Activated CD4-positive, alpha-beta T cell treated with anti-CD3 and anti-CD28 coated beads, Interleukin-2, amount 50 U/mL, for 24 hours (primary cell): ENCODE measurements at places on chromosomes 4 and X.

DNA sequence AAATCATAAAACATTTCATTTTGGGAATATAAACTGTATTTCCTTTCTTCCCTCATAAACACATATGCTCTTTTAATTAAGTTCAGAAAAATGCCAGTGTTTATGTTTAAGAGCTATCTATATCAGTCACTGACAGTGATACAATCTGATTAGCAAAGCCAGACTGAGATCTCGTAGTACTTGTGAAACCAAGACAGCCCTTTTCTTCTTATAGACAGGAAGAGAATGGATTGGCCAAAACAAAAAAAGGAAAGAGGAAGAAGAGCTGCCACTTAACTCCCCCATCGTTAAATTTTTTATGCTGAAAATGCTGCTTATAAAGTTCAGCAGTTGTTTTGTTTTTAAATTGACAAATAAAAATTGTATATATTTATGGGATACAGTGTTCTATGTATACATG is 87.4 kb downstream of the PLAC1 start:
- no peak for DNase-seq

GRCh38 chrX:150642423-150642822 is 50.8 kb upstream of the MTMR1 start:
- no peak for DNase-seq

DNA sequence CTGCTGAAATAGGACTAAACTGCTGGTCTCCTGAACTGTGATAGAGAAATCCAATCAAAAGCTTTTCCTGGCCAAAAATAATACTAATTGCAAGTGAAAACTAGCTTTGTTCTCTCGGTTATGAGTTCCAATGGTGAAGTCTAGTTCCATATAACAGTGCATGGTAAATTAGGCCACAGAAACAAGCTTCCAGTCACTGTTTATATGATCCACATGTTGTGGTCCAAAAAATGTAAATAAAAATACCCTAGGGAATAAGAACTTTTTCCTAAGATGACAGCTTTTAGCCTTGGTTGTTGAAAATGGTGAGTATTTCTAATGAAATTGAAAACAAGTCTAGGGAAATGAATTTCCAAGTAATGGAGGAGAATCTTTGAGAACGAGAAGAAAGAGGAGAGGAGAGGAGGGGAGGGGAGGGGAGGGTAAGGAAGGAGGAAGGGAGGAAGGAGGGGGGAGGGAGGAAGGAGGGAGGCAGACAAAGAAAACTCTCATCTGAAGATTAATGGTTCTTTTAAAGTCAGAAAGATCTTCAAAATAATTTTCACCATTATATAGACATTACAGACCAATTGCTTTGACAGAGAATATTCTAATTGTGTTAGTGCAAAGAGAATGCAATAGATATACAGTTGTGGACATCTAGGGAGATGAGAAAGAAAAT is 26.1 kb downstream of the PALLD start:
- no peak for DNase-seq

DNA sequence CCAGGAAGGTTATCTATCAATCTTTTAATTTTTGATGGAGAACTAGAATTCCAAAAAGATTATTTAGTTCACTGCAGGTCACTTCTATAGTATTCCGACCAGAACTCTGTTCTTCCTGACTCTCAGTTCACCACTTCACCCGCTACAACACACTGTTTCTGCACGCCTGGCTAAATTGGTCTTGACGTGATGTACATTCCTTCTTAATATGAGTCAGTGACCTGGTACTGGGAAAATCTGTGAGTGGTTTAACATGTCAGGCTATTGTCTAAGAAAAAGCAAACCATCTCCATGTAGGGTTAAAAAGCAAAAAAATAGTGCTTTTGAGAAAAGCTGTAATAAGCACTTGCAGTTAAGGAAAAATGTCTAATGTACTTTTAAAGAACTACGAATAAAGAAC is 120.4 kb downstream of the NDST3 start:
- DNase-seq = no peak

GRCh38 chr4:3291411-3291968 is 1.3 kb upstream of the RGS12 start:
- DNase-seq = no peak

GRCh38 chrX:8049827-8050226 is 121.2 kb downstream of the VCX2 start:
- no peak for DNase-seq

GRCh38 chr4:6324999-6325787 is 55.5 kb downstream of the WFS1 start:
- DNase-seq = no peak

GRCh38 chrX:43559644-43560043 is 96.5 kb upstream of the MAOA start:
- DNase-seq = no peak

GRCh38 chrX:125108921-125109320 is 210.8 kb upstream of the TEX13C start:
- no peak for DNase-seq
